ENCODE measurements at places on chromosomes 7 and 10. TPM values are rescaled to one million over a fixed set of nuclear protein-coding genes. Genes with fewer than 3 reads are reported as not detected.

DNA sequence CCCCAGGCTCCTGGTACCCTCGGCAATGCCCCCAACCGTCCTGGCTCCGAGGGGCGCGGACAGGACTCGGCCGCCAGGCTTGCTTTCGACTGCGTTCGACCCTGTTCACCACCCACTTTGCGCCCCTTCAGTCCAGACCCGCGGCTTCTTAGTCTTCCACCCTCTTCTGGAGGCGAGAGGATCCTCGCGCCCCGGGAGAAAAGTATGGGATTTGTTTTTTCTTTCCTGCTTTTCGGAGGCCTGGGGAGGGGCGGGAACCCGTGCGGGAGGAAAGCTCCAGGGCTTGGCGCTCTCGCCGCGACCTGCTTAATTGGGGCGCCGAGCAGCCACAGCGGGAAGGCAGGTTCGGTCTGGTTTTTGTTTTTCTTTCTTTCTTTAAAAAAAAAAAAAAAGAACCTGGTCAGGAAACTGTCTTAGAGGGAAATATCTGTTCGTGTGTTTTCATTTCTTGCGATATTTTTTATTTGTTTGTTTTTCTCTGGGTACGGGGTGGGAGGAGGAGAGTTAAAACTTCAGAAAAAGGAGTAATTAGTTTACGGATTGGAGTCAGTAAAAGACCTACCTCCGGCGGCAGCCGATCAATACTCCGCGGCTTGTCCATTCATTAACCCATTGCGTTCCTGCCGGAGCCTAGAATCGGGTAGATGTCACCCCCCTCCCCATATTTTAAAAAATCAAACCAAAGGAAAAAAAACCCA, 1.6 kb downstream of the EMX2 start:
- DNase-seq: no peak
- no peaks in the 10 kb centered on the region for H3K36me3 ChIP-seq
- H3K4me1 ChIP-seq: peaks cover 26% of the 10 kb centered on the region
- no peak overlapping the region for H3K27ac ChIP-seq

DNA sequence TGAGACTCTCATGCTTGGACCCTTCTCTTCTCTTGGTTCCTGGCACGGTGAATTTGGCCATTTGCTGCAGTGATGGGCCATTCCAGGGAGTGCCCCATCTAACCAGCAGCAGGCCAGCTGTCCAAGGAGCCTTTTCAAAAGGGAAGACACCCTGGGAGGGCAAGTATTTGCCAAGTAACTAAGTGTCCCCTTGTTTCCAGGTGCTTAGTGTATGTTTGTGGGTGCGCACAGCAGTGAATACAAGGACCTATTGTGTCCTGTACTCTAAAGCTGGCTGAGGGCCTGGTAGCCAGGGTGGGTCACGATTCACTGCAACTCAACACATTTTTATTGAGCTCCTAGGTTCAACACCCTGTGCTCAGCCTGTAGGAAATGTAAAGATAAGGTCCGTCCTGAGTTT, 348.8 kb downstream of the RNLS start:
- DNase-seq: no peak
- no peak overlapping the region for H3K27ac ChIP-seq
- H3K36me3 ChIP-seq: no peaks in the 10 kb centered on the region

- DNase-seq: no peak
- H3K4me3 ChIP-seq: no peak overlapping the region
- peaks cover 13% of the 10 kb centered on the region for H3K4me1 ChIP-seq
- no peaks in the 10 kb centered on the region for H3K36me3 ChIP-seq
- H3K27me3 ChIP-seq: peaks cover 5% of the 10 kb centered on the region
These were observed 16.0 kb downstream of the TCAF1 start for GRCh38 chr7:143885951-143886350.

GRCh38 chr10:114332301-114333192, 71.8 kb downstream of the AFAP1L2 start:
- no peaks in the 10 kb centered on the region for H3K4me1 ChIP-seq
- DNase-seq: no peak
- no peaks in the 10 kb centered on the region for H3K27me3 ChIP-seq
- H3K36me3 ChIP-seq: no peaks in the 10 kb centered on the region
- H3K4me3 ChIP-seq: no peak overlapping the region
- no peak overlapping the region for H3K27ac ChIP-seq

DNA sequence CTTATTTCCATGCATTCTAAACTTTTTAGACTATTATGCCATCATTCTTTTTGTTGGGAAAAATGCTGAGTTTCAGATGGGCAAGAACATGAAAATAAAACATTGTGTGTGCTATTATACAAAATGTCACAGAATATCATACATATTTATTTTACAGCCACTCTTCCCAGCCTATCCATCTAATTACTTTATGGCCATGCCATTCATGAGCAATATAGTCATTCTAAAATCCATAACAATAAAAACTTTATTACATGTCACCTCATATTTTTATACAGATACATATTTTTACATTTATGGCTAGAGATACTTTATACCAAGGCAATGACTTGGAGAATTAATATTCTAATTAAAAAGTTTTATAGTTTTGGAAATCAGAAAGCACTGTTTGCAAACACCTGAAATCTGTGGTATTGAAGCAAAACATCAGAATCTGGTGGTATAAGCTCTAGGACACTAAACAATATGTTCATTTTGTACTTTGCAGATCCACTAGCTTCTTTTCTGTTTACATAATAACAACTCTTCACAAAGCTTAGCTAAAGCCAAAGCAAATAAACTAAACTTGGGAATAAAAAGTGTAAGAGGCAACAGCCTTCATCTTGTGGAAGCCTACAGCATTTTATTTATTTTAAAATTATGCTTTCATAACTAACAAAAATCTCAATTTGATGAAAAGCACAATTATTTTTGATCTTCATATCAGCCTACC, 210.1 kb downstream of the RNLS start:
- no peak overlapping the region for H3K27ac ChIP-seq
- H3K36me3 ChIP-seq: no peaks in the 10 kb centered on the region
- H3K4me1 ChIP-seq: no peaks in the 10 kb centered on the region
- DNase-seq: no peak

DNA sequence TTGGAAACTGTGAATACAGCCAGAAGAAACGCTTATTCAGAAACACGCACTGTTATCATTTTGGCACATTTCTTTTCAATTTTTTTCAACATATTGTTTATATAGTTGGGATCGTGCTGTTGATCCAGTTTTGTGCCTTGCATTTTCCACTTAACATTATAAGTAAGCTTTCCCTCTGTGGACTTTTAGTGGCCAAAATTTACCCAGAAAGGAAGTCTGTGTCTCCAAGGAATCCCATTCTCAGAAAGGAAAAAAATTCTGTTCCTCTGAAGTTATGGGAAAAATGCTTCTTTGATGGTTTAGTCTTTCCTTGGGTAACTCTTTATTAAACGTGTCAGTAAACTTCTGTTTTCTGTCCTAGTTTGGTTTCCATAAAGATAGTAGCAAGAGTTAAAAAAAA, 280.0 kb downstream of the REEP3 start:
- no peak overlapping the region for H3K27ac ChIP-seq
- no peaks in the 10 kb centered on the region for H3K4me1 ChIP-seq

DNA sequence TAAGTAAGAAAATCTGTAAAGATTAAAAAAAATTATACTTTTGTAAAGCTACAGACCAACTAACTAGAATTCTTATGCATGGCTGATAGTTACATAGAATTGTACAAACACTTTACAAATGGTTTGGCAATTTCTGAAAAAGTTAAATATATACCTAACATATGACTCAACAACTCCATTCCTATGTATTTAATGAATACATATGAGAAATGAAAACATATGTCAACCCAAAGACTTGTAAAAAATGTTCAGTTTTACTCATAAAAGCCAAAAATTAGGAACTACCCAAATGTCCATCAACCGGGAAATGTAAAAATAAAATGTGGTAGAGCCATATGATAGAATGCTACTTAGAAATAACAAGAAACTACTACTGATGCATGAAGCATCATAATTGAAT, 152.6 kb upstream of the NRG3 start:
- no peaks in the 10 kb centered on the region for H3K36me3 ChIP-seq
- no peak overlapping the region for H3K4me3 ChIP-seq
- H3K27me3 ChIP-seq: no peaks in the 10 kb centered on the region
- no peak for DNase-seq
- no peaks in the 10 kb centered on the region for H3K4me1 ChIP-seq
- no peak overlapping the region for H3K27ac ChIP-seq

GRCh38 chr10:34147641-34148304, 667.3 kb downstream of the PARD3 start:
- no peaks in the 10 kb centered on the region for H3K4me1 ChIP-seq
- H3K27me3 ChIP-seq: no peaks in the 10 kb centered on the region
- no peak overlapping the region for H3K27ac ChIP-seq
- H3K4me3 ChIP-seq: no peak overlapping the region

DNA sequence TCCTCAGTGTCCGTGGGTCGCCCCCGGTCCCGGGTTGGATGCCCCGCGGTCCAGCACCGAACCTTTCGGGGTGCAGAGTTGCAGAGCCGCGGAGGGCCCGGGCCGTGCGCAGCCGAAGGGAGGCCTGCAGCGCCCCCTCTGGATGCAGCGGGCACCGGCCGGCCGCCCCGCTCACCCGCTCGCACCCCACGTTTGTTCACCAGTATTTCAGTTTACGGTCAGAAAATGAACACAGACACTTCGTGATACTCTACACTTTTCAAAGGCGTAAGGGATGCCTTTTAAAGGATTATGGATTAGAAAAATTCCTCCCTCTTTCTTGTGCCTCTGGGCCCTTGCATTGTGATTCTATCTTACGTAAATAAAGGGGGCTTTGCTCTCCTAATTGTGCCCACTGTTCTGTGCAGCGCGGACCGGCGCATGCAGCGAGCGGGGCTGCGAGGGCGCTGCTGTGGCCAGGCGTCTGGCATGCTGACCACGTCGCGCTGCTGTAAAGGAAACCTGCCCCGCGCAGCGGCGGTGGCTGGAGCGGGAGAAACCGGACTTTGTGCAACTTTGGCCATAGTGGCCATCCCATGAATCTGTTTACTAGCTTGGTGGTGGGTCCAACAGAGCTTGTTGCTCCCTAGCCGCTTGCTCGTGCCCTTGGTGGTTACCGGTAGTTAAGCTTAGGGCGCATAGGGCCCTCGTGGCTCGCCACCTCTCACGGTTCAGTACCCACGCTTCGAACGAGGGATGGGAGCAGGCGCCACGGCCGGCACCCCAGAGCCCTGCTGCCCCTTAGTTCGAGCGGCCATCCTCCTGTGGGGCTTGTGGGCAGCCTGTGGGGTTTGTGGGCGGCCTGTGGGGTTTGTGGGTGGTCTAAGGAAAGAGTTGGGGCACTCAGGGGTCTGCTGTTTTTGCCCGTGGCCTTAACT, 739 bp upstream of the MEST start:
- H3K4me1 ChIP-seq: peaks cover 18% of the 10 kb centered on the region
- no peak overlapping the region for H3K27ac ChIP-seq

DNA sequence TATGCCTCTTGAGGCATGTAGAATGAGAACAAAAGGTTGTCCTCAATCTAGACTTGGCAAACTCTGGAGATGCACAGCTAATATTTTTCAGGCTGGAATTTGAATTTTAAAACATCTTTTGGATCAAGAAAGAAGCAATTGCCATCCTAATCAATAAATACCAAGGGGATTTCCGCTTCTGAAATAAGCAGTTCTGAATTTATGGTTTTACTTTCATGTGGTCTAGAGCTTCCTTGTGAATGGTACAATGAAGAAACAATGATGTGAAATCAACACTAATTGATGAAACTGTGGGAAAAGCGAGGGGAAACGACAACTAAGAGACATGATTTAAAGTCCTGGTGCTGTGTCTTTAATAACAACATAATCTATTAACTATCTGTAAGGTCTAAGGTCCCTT, 1202.7 kb downstream of the SORCS3 start:
- no peaks in the 10 kb centered on the region for H3K27me3 ChIP-seq
- H3K27ac ChIP-seq: no peak overlapping the region
- DNase-seq: peak; percentile 8

- H3K36me3 ChIP-seq: no peaks in the 10 kb centered on the region
- H3K27ac ChIP-seq: no peak overlapping the region
- no peaks in the 10 kb centered on the region for H3K27me3 ChIP-seq
These were observed 70.8 kb downstream of the NKX6-2 start for GRCh38 chr10:132714986-132715775.

- no peaks in the 10 kb centered on the region for H3K27me3 ChIP-seq
- no peak for DNase-seq
- H3K27ac ChIP-seq: no peak overlapping the region
- H3K4me3 ChIP-seq: no peak overlapping the region
- H3K36me3 ChIP-seq: no peaks in the 10 kb centered on the region
- no peaks in the 10 kb centered on the region for H3K4me1 ChIP-seq
These were observed 37.2 kb downstream of the FRMD4A start for GRCh38 chr10:14293526-14293925.

DNA sequence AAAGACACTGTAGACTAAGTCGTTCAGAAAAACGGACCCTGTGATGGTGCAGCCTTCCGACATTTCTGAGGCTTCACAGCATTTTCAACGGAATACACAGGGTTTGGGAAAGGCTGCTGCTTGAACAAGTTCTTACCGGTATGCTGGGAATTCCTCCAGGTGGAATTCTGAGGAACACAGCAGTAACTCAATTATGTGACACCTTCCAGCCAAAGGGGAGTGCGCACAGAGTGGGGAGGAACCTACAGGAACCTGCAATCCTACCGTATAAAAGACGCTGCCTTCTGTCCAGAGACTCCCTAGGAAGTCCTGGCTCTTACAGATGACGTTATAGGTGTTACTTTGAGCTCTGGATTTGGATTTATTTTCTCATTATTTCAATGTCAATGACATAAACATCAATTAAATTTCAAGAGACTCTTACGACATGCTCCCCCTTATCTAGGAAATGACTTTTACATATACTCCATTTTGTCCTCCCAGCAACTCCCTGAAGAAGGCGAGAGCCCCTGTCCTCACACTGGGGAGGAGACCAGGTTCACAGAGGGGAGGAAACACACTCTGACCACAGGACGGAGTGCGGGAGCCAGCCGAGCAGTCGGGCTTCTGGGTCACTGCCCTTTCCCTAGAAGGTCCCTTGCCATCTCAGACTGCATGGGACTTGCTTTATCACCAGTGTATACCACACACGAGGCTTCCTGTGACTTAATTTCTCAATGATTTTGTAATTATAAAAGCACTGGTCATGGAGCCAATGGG, 27.9 kb downstream of the VIPR2 start:
- no peak overlapping the region for H3K27ac ChIP-seq
- no peaks in the 10 kb centered on the region for H3K36me3 ChIP-seq
- peaks cover 3% of the 10 kb centered on the region for H3K4me1 ChIP-seq
- no peaks in the 10 kb centered on the region for H3K27me3 ChIP-seq

Gene ANKRD7
- not detected for total RNA-seq

Gene RET
- total RNA-seq: not detected

Gene CPA2
- not detected for total RNA-seq

Gene NODAL
- total RNA-seq: not detected

Gene COL17A1
- total RNA-seq: not detected

Gene H2AZ2
- 169 TPM for total RNA-seq

Gene EEF1AKMT2
- 24.2 TPM for total RNA-seq

Gene GOLGA7B
- total RNA-seq: 7.9 TPM

Gene TDRD1
- 0.39 TPM for total RNA-seq

Gene ZMYND11
- total RNA-seq: 63.2 TPM
